Activated naive CD8-positive, alpha-beta T cell treated with anti-CD3 and anti-CD28 coated beads, Interleukin-2, amount 50 U/mL, for 16 hours (primary cell): ENCODE measurements at places on chromosomes 5 and 9.

- DNase-seq: no peak
These were observed 77.0 kb downstream of the CSNK1A1 start for GRCh38 chr5:149474198-149474597.

GRCh38 chr9:80755586-80755985 is 933.8 kb downstream of the TLE1 start:
- DNase-seq: no peak

DNA sequence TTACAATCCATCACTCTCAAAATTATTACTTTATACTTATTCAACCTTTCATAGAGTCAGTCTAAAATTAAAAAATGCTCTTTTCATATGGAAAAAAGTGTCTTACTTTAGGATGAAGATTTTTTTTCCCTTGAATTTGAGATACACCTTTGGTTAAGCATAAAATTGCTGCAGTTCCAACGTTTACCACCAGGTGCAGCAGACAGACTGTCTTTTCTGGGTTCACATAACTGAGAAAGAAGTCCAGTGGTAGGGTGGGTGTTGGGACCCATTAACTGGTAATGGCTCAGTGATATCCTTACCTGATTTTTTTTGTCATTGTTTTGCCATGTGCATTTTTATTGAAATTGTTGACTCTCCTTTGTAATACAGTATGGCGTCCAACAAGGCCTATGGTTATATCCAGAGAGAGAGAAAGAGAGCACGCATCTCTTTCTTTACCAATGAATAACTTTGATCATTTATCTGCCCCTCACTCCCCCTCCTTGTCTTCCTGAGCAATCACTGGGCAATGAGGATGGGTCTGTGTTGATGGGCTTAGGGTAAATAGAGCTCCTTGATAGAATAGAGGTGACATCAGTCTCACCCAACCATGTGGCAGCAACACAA is 98.4 kb downstream of the FBXL7 start:
- no peak for DNase-seq

DNA sequence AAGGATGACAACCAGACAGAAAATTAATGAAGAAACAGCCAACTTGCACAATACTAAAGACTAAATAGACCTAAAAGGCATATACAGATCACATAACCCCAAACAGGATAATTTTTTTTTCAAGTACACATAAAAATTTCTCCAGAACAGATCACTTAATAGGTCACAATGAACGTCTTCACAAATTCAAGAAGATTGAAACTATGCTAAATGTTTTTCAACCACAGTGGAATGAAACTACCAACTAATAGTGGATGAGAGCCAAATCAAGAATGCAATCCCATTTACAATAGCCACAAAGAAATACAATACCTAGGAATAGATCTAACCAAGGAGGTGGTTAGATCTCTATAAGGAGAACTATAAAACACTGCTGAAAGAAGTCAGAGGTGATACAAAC is 145.8 kb downstream of the TMEM232 start:
- DNase-seq: no peak

GRCh38 chr5:171997011-171997410 is 9.4 kb downstream of the FBXW11 start:
- no peak for DNase-seq

DNA sequence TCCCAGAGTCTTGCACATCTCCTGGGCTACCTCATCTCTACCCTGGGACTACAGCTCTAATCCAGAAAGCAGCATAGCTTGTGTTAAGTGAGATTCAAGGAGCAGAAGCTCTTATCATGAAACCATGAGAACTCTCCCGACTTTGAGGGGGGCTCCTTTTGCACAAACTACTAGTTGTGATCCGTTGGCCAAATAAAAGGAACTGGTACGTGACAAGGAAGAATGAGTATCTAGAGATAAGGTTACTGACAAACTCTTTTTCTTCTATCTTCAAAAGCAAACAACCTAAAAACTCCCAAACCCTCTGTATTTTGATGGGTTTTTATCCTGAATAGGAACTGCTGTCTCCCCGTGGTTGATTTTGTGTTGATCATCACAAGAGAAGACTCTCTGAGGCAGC is 168.5 kb downstream of the SLC24A2 start:
- DNase-seq: no peak

DNA sequence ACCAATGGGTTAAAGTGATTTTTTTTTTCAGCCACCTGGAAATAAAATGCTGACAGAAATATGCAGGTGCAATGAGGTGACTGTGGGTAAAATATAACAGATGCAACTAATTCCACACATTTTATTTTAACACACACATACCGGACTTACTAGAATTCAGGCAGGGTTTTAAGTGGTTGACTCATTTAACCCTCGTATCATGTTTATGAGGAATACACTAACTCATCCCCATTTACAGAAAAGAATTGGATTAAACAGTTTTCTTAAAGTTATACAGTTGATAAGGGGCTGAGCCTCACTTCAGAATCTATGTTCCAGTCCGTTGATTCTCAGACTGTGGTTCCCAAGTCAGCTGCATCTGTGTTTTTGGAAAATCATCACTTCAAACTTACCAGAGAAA is 207.5 kb downstream of the CHSY3 start:
- no peak for DNase-seq

DNA sequence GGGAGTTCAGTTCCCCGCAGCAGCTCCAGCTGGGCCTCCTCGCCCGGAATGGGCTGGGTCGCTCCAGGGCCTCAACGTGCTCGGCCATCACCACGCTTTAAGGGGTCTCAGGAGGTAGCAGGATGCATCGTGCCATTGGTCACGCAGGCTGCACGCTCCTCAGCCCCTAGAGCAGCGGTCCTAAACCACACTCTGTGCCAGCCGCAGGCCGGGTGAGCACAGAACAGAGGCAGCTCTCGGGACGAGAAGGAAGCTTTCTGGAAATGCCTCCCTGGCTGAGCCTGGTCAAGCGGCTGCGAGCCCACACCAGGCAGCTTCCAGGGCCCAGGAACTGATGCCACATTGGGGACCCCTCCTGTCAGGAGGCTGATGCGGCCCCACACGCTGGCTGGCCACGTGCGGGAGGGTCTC is 39.3 kb upstream of the LPCAT1 start:
- DNase-seq: no peak

DNA sequence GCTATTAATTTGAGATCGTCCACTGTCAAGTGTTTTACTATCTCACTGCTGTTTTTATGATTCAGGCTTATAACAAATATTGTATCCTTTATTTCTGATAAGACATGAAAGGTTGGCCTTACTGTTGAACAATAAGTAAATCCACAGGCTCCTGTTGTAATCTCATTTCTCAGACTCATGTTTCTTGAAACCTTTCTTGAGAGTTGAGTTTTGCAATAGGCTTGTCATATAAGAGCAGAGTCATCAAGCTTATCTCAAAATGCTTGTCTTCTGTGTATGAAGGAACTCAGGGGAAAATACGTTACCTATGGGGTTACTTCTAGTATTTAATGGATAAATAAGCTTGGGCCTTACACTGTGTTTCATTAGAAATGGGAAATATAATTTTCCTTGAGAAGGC is 9.2 kb upstream of the TLX3 start:
- DNase-seq: no peak
